ENCODE measurements at places on chromosomes 3 and 15.

DNA sequence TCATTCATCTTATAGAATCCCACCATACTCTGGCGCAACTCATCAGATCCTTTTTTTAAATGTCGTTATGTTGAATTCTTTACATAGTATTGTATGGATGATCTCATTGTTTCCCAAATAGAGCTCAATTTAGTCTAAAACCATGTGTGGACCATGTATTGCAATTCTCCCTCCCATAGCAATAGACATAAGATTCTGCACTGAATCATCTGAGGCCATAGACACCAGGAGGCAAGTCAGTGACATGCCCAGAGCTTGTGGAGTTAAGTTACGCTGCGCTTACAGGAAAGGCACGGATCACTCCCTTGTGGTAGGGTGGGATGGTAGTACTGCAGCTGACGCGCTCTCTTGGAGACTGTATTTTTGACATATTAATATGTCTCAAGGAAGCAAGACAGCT is 211.0 kb downstream of the GABRB3 start:
- no peak for DNase-seq

GRCh38 chr3:183434992-183435391 is 6.6 kb upstream of the MCF2L2 start:
- no peak for DNase-seq

- peak; percentile 42 for DNase-seq
These were observed 48.8 kb downstream of the PDE8A start for GRCh38 chr15:85030301-85030929.

DNA sequence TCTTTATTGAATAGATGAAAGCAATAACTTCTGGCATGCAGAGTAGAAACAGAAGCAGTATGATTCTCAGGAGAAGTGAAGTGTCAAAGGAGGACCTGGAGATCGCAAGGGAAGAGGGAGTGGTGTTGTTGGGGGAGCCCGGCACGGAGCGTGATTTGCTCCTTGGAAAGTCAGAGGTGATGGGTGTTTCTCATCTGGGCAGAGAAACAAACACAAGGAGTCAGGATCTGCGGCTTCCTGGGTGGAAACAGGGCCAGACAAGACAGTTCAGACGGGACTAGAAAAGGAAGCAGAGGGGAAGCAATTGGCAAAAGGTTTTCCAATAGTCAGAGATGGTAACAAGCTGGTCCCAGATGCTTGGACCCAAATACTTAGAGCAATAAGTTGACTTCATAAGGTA is 34.4 kb upstream of the CCDC80 start:
- DNase-seq: no peak

DNA sequence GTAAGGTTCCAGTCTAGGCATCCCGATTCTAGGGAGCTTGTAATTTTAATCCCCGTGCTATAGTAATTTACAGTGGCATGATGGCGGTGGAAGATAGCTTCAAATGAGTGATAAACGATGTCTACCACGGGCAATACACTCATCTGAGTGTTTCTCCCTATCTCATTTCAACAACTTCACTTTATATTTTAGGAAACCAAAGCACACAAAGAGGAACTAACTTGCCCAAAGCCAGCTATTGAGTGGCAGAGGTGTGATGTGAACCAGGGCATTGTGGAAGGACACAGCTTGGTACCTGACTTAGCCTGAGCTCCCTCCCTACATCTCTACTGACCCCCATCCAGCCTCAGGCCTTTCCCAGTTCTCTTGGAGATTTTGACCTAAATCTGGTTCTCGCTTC is 16.9 kb upstream of the FILIP1L start:
- DNase-seq: no peak

GRCh38 chr3:161838021-161838420 is 341.4 kb downstream of the OTOL1 start:
- DNase-seq: no peak

DNA sequence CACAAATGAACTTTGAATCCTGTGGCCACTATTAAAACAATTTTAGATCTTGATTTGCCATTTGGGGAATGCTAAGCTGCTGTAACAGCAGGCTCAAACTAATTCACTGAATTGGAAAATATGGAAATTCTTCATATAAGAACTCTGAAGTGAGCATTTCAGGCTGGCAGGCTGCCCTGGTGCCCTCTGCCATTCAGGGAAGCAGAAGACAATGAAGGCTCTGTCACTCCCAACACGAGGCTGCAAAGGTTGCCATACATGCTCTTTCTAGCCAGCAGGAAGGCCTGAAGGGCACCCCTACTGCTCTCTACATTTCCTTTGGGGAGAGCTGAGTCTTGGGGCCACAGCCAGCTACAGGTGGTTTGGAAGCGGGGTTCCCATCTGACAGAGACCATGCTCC is 88.0 kb downstream of the GABRG3 start:
- DNase-seq: no peak

DNA sequence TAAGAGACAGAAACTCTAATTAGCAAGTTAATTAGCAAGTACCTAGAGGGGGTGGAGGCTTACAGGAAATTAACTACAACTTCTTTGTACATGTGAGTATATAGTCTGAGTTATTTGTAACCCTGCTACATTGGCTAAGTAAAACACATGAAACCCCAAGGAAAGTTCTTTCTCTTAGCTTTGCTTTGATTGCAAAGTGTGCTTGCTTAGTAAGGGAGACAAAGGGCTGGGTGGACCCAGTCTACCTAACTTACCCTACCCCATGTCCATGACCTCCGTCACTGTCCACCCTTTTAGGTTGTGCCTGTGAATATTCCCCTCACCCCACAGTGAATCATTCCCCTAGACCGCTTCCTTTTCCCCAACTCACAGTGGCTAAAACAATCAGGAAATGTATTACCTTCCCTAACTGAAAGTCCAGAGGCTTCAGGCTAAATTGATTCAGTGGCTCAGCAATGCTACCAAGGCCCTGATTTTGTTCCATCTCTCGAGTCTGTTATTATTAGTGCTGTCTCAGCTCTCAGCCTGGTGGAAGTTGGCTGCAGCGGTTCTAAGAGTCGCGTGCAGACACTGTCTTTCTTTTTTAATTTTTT is 31.1 kb upstream of the RYR3 start:
- peak; percentile 9 for DNase-seq

- no peak for DNase-seq
These were observed 29.3 kb downstream of the APPL1 start for GRCh38 chr3:57256844-57257243.

DNA sequence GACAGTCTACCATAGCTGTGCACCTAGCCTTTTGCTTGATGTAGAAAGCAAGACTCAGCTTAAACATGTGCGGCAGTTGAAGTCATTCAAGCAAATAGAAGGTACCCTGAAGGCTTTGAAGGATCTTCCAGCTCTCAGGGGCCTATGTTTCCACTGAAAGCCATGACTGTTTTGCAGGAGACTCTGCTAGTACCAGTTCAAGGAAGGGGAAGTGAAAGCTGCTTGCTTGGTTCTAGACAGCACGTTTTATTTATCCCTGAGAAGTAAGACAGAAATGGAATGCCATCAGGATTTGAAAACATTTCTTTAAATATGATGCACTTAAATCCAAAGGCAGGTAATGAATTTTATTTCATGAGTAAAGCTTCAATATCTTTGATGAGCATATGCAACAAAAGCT is 311.4 kb downstream of the PDCD6IP start:
- no peak for DNase-seq

- no peak for DNase-seq
These were observed 194.5 kb downstream of the EFHB start for GRCh38 chr3:19739504-19739903.

- DNase-seq: no peak
These were observed 7.3 kb upstream of the MNS1 start for GRCh38 chr15:56472278-56472677.

DNA sequence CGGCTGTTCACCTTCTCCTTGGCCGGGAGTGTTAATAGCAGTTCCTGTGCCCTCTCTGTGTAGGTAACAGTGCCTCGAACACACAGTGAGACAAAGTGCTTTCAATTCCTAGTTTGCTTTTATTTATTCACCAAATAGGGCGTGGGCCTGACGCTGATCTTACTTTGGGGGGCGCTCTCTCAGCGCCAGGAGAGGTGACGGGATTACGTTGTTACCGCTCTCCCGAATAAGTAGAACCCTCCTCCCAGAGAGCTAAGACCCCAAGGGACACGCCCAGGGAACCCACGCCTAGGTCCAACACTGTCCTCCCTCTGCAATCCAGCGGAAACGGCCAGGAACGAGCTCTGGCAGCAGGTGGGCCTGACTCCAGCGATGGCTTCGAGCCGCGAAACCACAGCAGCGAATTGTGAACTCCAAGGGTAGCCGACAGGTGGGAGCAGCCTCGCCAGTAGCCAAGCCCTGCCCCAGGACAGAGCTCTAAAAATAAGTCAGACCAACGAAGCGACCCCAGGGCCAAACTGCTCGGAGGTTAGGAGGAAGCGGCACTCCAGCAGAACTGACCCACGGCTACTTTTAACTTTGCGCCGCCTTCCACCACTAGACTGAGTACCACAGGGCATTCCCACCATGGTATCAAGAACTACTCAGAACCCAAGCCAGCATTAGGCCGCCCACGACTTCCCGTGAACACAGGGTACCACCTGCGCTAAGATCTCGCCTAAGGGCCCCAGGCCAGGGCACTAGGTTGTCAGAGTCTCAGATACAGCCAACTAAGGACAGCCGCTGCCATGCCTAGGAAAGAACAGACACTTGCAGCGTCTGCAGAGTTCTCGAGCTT is 1.6 kb upstream of the SIN3A start:
- DNase-seq: peak; percentile 17

GRCh38 chr15:57517030-57517671 is 74.6 kb upstream of the MYZAP start:
- no peak for DNase-seq

DNA sequence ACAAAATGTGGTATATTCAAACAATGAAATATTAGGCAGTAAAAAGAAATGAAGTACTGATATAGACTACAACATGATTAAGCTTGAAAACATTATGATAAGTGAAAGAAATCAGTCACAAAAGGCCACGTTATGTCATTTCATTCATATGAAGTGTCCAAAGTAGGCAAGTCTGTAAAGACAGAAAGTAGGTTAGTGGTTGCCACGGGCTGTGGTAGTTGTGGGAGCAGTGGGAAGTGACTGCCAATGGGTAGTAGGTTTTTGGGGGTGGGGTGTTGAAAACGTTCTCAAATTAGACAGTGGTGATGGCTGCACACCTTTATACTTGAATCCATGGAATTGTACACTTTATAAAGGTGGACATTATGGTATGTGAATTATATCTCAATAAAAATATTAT is 12.1 kb downstream of the GALNT15 start:
- DNase-seq: no peak

GRCh38 chr3:158961911-158962310 is 160.1 kb downstream of the MFSD1 start:
- no peak for DNase-seq

DNA sequence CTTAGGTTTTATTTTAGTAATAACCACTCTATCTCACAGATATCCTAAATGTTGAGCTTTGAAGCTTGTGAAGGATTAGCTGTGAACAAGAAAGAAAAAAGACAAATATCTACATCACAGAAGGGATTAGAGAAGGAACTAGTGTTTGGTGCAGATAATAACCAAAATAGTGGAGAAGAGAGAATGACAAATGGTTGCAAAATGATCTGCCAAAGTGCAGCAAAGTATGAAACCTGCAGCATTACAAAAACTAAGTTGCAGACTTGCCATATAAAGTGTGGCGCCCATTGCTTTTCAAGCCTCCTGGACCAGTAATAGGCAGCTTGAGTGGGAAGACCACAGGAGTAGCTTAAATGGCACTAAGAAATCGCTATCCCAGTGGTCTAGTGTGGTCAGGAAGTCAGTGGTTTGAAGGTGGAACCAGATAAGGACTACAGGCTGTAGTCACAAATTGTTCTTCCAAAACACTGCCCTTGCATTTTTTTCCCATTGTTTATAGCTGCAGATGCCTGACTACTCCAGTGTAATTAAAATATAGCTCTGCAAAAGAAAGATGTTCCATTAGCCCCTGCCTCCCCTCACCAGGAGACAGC is 20.7 kb downstream of the TPM1 start:
- DNase-seq: no peak

DNA sequence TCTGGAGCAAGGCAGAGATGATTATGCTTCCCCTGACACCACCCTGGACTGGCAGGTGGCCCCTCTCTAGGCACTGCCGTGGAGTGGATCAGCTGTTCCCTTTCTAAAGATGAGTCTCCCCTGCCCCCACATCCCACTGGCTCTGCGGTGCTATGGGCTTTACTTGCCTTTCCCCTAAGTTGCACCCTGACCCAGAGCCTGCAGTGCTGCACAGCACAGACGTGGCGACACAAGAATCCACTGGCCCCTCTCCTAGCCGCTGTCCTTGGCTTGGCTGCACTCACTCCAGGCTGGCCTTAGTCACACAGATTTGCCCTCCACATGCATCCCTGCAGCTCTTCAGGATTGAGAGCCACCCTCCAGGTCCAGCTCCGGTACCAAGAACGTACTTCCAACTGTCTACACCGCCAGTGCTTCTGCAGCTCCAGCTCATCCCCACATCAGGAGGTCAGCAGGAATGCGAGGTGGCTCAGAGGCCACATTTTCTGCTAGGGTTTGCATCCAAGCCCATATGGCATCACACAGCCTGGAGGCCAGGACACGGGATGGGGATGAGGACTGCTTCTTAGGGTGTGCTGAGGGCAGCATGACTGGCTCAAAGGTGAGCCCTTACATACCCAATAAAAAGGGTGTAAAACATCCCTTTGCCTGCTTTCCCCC is 82.4 kb upstream of the RASGRF1 start:
- DNase-seq: no peak

- DNase-seq: no peak
These were observed 31.3 kb downstream of the LDHAL6B start for GRCh38 chr15:59237924-59238331.

GRCh38 chr15:91857772-91858171 is 4.3 kb downstream of the SLCO3A1 start:
- no peak for DNase-seq

DNA sequence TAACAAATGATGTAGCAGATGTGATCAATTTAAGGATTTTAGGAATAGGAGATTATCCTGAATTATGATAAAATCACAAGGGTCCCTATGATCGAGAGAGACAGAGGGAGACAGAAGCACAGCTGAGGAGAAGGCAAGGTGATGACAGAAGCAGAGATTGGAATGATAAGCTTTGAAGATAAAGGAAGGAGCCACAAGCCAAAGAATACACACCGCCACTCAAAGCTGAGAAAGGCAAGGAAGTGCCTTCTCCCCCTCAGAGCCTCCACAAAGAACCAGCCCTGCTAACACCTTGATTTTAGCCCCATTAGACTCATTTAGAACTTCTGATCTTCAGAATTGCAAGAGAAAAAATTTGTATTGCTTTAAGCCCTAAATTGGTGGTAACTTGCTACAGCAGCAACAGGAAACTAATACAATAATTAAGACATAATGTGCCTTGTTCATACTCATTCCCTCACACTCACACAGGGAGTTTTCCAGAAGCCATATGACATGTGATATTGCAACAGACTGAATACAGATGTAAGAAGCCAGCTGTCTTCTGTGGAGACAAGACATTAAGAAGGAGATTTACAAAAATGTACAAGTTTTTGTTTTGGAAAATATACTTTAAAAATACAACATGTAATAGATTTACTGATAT is 38.2 kb downstream of the TRANK1 start:
- peak; percentile 72 for DNase-seq
